ENCODE measurements at places on chromosomes 6 and 20. TPM values are rescaled to one million over a fixed set of nuclear protein-coding genes. Genes with fewer than 3 reads are reported as not detected.
A peak's percentile ranks its signal among the peaks of the same experiment; 100 is the strongest.

GRCh38 chr6:157152556-157152955 is 170.8 kb downstream of the TMEM242 start:
- DNase-seq = no peak
- H3K36me3 ChIP-seq = no peaks in the 10 kb centered on the region
- no peak overlapping the region for H3K27ac ChIP-seq
- H3K4me3 ChIP-seq = no peak overlapping the region
- no peaks in the 10 kb centered on the region for H3K27me3 ChIP-seq
- H3K4me1 ChIP-seq = peaks cover 2% of the 10 kb centered on the region

- H3K27me3 ChIP-seq = no peaks in the 10 kb centered on the region
- no peak overlapping the region for H3K27ac ChIP-seq
- no peaks in the 10 kb centered on the region for H3K4me1 ChIP-seq
- no peak for DNase-seq
- no peak overlapping the region for H3K4me3 ChIP-seq
These were observed 184.9 kb upstream of the LAMP5 start for GRCh38 chr20:9329355-9330101.

DNA sequence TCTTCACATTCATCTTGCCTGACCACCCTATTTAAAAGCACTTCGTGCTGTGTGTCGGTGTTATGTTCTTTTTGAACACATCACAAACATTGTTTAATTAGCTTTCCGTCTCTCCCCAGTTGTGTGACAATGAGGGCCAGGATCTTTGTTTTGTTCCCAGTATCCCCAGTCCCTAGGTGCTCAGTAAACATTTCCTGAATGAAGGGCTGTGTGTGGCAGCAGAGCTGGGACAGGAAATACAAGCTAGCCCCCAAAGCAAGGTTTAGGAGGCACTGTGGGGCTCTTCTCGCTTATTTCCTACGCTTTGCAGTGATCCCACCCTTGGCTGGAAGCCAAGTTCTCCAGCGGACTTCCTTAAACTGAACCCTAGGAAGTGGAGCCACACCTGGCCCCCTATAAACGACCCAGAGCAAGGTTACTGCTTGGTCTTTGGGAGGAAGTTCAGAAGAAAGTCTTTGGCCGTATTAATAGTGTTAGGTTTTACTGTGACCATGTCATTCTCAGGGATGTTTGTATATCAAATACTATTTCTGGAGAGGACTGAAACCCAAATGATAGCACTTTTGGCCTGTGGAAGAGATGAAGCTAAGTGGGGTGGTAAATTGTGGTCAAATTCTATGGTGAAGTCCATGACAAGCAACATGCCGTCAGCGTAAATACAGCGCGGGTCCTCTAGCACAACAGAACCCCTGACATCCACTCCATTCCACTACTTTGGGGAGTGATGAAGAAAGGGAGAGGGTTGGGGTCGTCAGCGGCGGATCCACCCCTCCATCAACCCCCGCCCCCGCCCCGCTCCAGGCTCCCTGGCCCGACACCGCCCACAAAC is 570 bp upstream of the FANCE start:
- H3K27ac ChIP-seq = no peak overlapping the region
- no peak overlapping the region for H3K4me3 ChIP-seq
- no peaks in the 10 kb centered on the region for H3K4me1 ChIP-seq
- no peaks in the 10 kb centered on the region for H3K27me3 ChIP-seq
- H3K36me3 ChIP-seq = no peaks in the 10 kb centered on the region
- peak; percentile 53 for DNase-seq

The LY6G6F gene
- total RNA-seq = not detected

- H3K4me1 ChIP-seq = peaks cover 8% of the 10 kb centered on the region
- no peak overlapping the region for H3K4me3 ChIP-seq
- no peaks in the 10 kb centered on the region for H3K27me3 ChIP-seq
- H3K27ac ChIP-seq = no peak overlapping the region
These were observed 140.4 kb upstream of the COL21A1 start for GRCh38 chr6:56387621-56388414.

The CDH26 gene
- total RNA-seq = 4.5 TPM

The PLCB4 gene
- 18.1 TPM for total RNA-seq

The SMLR1 gene
- not detected for total RNA-seq

GRCh38 chr20:35007413-35007812 is 51.7 kb downstream of the MYH7B start:
- H3K4me3 ChIP-seq = no peak overlapping the region
- DNase-seq = no peak
- no peaks in the 10 kb centered on the region for H3K27me3 ChIP-seq
- no peaks in the 10 kb centered on the region for H3K4me1 ChIP-seq

GRCh38 chr20:44491635-44492395 is 16.1 kb downstream of the TTPAL start:
- no peak overlapping the region for H3K4me3 ChIP-seq
- no peak for DNase-seq
- no peaks in the 10 kb centered on the region for H3K27me3 ChIP-seq
- peaks cover 4% of the 10 kb centered on the region for H3K36me3 ChIP-seq
- H3K4me1 ChIP-seq = peaks cover 3% of the 10 kb centered on the region
- peak overlapping the region; percentile 1 for H3K27ac ChIP-seq

The TBC1D7 gene
- 11.6 TPM for total RNA-seq

- no peaks in the 10 kb centered on the region for H3K36me3 ChIP-seq
- no peak overlapping the region for H3K27ac ChIP-seq
- no peak overlapping the region for H3K4me3 ChIP-seq
- no peaks in the 10 kb centered on the region for H3K4me1 ChIP-seq
- DNase-seq = no peak
- H3K27me3 ChIP-seq = no peaks in the 10 kb centered on the region
These were observed 70.6 kb downstream of the SGK1 start for GRCh38 chr6:134247231-134247833.

The KIFC1 gene
- 2.0 TPM for total RNA-seq

The HLA-DQA2 gene
- total RNA-seq = 18.5 TPM

DNA sequence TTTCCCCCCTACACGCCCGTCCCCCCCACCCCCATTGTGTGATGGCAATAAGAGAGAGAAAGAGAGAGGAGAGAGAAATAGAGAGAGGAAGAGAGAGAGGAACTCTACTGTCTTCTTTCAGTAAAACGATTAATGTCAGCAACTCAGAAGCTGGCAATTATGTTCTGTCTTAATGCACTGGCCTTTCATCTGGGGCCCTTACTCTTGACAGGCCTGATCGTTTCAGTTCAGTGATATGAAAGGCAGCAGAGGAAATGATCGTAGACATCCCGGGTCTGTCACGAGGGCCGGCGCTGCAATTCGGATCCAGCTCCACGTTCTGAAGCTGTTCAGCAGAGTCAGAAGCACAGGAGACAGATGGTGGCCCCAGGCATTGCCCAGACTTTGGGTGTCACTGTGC is 308.9 kb downstream of the ZNF217 start:
- H3K27me3 ChIP-seq = no peaks in the 10 kb centered on the region
- no peak overlapping the region for H3K4me3 ChIP-seq
- no peaks in the 10 kb centered on the region for H3K4me1 ChIP-seq
- no peak overlapping the region for H3K27ac ChIP-seq
- no peaks in the 10 kb centered on the region for H3K36me3 ChIP-seq

DNA sequence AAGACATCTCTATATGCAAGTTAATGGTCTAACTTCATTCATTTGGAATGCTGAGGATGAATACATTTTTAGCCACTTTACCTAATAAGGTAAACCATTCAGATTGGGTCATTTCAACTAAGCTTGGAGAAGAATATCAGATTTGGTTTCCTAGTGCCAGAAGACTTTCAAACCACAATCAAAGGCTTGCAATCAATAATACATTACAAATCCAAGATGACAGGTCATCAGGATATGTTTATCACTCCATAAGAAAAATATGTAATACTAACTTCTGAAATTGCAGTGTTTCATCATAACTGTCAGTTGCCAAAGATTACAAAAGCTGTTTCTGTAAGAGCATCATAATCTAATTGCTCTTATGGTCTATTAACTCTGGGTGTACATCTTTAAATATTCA is 654.0 kb downstream of the COL12A1 start:
- no peak for DNase-seq
- H3K36me3 ChIP-seq = no peaks in the 10 kb centered on the region
- no peak overlapping the region for H3K4me3 ChIP-seq
- H3K27me3 ChIP-seq = no peaks in the 10 kb centered on the region

The SYTL3 gene
- total RNA-seq = 3.9 TPM

The GJE1 gene
- total RNA-seq = not detected

The ID4 gene
- total RNA-seq = 85.1 TPM

DNA sequence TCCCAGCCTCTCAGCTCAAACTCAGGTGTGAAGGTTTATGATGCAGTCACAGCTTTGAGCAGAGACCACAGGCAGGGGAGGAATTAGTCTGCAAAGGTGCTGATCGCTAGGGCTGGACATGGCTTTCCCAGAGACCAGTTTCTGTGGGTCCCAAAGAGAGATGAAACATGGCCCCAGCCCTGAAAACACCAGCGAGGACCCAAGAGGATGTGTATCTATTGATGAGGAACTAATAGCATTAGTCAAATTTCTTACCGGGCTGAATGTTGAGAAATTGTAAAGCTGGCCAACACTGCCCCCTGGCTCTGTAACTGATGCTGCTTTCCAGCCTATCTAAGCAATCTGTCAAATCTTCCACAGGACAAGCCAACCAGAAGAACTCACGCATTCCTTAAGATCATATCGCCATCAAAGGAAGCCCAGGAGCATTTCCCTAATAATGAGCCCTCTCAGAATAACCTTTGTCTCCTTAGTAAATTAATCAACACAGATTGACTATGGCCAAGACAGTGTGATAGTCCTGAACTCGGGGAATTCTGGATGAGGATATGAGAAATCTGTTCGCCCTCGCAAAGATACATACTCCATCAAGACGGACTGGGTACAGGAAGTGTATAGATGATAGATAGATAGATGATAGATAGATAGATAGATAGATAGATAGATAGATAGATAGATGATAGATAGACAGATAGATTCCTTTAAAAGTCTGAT is 7.8 kb upstream of the ACSS1 start:
- peak; percentile 85 for DNase-seq
- no peaks in the 10 kb centered on the region for H3K4me1 ChIP-seq
- no peaks in the 10 kb centered on the region for H3K36me3 ChIP-seq
- H3K4me3 ChIP-seq = no peak overlapping the region
- no peak overlapping the region for H3K27ac ChIP-seq
- H3K27me3 ChIP-seq = no peaks in the 10 kb centered on the region

DNA sequence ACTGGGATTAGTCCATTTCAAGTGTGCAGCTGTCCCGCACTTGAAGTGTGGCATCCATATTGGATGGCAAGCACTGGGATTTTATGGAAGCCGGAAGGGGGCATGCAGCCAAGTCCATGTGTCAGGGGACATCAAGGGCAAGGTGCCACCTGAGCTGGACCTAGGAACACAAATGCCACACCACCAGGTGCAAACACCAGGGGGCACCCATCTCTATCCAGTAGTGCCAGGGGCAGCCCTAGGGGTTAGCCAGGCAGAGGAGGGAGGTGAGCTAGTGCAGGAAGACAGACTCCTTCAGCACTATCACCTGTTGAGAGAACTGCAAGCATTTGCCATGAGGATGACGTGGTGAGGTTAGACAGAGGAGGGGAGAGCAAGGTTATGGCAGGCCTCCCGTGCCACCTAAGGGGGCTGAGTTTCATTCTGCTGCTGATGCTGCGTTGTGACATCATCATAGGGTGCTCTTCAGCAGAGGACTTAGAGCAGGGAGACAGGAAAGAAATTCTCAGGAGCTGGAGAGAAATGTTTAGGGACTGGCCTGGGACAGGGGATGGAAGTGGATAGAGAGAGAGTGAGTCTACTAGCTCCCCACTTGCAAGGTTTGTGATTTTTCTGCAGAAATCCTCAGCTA is 192.6 kb upstream of the SLC24A3 start:
- H3K4me3 ChIP-seq = no peak overlapping the region
- no peak for DNase-seq
- no peaks in the 10 kb centered on the region for H3K36me3 ChIP-seq

The CLPSL2 gene
- not detected for total RNA-seq

GRCh38 chr6:14434916-14435690 is 317.5 kb downstream of the CD83 start:
- no peak for DNase-seq
- H3K27me3 ChIP-seq = no peaks in the 10 kb centered on the region
- no peaks in the 10 kb centered on the region for H3K4me1 ChIP-seq
- H3K36me3 ChIP-seq = no peaks in the 10 kb centered on the region

- no peak overlapping the region for H3K27ac ChIP-seq
- H3K4me1 ChIP-seq = no peaks in the 10 kb centered on the region
- no peak for DNase-seq
- no peaks in the 10 kb centered on the region for H3K36me3 ChIP-seq
- H3K4me3 ChIP-seq = no peak overlapping the region
- no peaks in the 10 kb centered on the region for H3K27me3 ChIP-seq
These were observed 97.4 kb downstream of the SMPDL3A start for GRCh38 chr6:122886481-122886880.

DNA sequence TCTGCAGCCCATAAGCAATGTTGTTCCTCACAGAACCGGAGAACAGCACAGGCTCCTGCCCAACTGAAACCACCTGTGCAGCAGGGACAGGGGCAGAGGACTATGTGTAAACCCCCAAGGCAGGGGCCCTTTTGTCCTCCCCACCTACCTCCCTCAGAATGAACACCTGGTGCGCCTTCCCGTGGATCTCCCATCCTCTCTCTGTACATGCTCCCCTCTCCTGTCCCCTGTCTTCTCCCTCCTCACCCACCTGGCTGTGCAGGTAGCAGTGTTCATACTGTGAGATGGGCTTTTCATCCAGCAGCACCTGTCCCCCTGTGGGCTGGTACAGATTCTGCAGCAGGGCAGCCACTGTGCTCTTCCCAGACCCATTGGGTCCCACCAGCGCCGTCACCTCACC is 8.5 kb downstream of the TAP2 start:
- H3K27ac ChIP-seq = no peak overlapping the region
- no peaks in the 10 kb centered on the region for H3K36me3 ChIP-seq
- DNase-seq = no peak
- H3K4me1 ChIP-seq = no peaks in the 10 kb centered on the region

DNA sequence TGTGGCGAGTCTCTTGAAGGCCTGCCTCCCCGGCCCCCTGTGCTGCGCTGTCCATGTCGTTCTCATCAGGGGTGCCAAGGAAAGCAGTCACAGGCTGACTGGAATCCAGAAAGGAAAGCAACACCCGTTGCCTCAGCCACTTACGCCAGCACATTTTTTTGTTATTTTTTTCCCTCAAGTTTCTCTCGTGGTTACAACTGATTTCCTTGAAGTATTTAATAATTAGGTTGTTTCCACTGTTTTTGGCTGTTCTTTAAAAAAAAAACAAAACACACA is 17.9 kb upstream of the SLC22A1 start:
- no peaks in the 10 kb centered on the region for H3K27me3 ChIP-seq
- peaks cover 2% of the 10 kb centered on the region for H3K4me1 ChIP-seq
- H3K27ac ChIP-seq = peak overlapping the region; percentile 77
- DNase-seq = no peak

DNA sequence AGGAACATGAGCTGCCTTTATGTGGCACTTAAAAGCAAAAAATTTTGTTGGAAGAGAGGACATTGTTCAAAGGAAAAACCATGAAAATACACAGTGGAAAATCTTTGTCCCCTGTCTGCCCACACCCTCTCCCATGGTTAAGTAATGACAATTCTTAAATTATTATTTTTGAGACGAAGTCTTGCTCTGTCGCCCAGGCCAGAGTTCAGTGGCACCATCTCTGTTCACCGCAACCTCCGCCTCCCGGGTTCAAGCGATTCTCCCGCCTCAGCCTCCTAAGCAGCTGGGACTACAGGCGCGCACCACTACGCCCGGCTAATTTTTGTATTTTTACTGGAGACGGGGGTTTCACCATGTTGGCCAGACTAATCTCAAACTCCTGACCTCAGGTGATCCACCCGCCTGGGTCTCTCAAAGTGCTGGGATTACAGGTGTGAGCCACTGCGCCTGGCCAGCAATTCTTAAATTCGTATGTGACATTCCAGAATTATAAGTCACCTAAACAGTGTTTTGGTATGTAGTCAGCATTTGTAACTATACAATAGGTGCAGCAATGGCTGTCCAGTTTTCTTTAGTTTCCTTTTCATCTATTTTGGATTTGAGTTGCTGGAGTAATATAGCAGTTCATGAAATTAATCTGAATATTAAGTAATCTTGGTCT is 636 bp upstream of the SSR1 start:
- H3K36me3 ChIP-seq = no peaks in the 10 kb centered on the region
- H3K27ac ChIP-seq = peak overlapping the region; percentile 41
- H3K27me3 ChIP-seq = no peaks in the 10 kb centered on the region
- no peaks in the 10 kb centered on the region for H3K4me1 ChIP-seq
- H3K4me3 ChIP-seq = peak overlapping the region; percentile 38
- DNase-seq = no peak
